Activated naive CD4-positive, alpha-beta T cell treated with anti-CD3 and anti-CD28 coated beads, Interleukin-2, amount 50 U/mL, for 72 hours (primary cell): ENCODE measurements at places on chromosomes 5 and 9. TPM values are rescaled to one million over a fixed set of nuclear protein-coding genes. Genes with fewer than 3 reads are reported as not detected.

GRCh38 chr9:103041961-103042360 is 46.8 kb downstream of the CYLC2 start:
- DNase-seq = no peak

DNA sequence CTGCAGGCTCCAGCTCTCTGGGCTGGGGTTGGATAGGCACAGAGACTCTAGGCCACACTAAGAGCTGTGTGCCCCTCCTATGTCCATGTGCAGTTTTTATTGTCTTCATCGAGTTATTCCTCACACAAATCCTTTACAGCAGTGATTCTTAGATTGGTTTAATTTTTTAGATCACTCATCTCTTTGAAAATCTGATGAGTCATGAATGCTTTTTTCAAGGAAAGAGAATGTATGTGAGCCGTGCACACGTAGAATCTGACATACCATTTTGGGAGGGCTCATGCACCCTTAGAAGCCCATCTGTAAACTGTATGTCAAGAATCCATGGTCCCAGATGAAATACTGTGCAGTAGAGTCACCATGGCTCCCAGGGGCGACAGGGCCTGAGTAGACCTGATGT is 100.7 kb upstream of the S1PR3 start:
- no peak for DNase-seq

DNA sequence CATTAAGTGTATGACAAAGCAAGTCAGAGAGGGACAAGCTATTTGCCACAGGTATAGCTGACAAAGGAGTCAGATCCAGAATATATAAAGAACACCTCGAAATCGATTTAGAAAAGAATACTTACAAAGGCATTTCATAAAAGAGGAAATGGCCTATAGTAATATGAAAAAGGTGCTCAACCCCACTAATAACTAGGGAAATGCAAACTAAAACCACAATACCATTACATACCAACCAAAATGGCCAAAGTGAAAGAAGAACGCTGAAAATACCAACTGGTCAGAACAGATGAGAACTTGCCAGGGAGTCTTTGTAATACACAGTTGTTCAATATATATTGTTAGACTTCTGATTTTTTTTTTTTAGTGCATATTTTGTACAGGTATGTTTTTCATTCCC is 152.9 kb downstream of the CDC42SE2 start:
- no peak for DNase-seq

Gene HSD17B3
- total RNA-seq = not detected

Gene IFNE
- not detected for total RNA-seq

Gene PPP2R2B
- total RNA-seq = 0.46 TPM
